NK-92 treated with Interleukin-12 subunit alpha and Interleukin-12 subunit beta, amount 100 ng/mL, for 24 hours (cell line): ENCODE measurements at places on chromosomes 1 and 21.
A peak's percentile ranks its signal among the peaks of the same experiment; 100 is the strongest.

GRCh38 chr1:4460052-4460451, 194.4 kb upstream of the AJAP1 start:
- no peak for DNase-seq

GRCh38 chr1:217482356-217483102, 148.4 kb downstream of the GPATCH2 start:
- peak; percentile 54 for DNase-seq

- DNase-seq: no peak
Measured at GRCh38 chr21:14870853-14871149, 194.0 kb downstream of the NRIP1 start.

DNA sequence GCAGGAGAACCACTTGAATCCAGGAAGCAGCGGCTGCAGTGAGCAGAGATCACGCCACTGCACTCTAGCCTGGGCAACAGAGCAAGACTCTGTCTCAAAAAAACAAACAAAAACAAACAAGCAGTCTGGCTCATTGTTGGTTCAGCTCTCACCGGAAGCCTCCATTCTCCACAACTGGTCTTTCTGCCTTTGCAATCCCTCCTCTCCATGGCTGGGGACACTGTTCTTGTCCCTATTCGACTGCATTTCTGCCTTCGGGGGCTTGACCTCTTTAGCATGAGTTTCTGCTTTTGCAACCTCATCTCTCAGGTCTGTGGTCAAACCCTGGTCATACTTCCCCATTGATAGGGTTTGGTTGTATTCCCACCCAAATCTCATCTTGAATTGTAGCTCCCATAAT, 216.3 kb upstream of the NR5A2 start:
- DNase-seq: no peak

DNA sequence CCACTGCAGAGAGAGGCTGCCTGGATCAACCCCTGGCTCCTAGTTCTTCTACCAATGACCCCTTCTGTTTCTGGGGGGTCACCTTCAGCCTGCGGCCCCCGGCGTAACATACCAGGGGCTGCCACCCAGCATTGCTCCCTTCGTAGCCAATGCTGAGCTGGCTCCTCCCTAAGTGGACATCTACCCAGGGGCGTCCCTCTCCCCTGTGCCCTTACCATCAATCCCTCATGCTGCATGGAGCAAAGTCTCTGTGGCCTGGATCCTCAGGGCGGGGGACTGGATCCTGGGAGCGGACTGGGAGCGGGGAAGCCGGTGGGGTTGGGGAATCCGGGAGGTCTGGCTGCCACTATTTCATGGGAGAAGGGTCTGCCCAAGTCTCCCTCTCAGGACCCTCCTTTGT, 28.6 kb downstream of the TRIM67 start:
- no peak for DNase-seq

DNA sequence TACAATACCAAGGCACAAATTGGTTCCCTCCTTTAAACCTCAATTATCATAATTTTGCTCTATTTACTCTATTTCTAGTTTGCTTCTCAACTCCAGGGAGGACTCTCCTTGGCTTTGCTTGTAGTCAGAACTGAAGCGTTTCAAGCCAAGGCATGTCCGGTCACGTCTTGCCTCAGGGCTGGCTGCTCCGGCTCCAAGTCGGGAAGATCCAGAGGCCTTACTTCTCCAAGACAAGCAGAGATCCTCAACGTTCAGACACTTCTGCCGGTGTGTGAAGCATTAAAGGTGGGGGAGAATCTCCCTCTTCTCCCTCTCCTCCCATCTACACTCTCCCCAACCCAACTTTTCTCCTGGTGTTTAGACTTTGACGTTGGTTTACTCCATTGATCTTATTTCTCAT, 7.2 kb upstream of the HHAT start:
- DNase-seq: no peak

- DNase-seq: no peak
Measured at GRCh38 chr1:60428127-60428526, 354.6 kb upstream of the C1orf87 start.

GRCh38 chr1:33836911-33837310, 27.0 kb upstream of the HMGB4 start:
- DNase-seq: no peak

DNA sequence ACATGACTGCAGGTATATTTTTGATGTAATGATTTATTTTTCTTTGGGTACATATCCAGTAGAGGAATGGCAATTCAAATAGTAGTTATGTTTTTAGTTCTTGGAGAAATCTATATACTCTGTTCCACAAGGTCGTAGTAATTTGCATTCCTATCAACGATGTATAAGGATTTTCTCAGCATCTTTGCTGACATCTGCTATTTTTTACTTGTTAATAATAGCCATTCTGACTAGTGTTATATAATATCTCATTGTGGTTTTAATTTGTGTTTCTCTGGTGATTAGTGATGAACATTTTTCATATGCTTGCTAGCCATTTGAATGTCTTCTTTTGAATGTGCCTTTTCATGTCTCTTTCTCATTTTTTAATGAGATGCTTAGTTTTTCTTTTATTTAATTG, 292.1 kb upstream of the RGS18 start:
- no peak for DNase-seq

- no peak for DNase-seq
Measured at GRCh38 chr1:244104309-244105060, 53.4 kb downstream of the ZBTB18 start.

- DNase-seq: no peak
Measured at GRCh38 chr21:46295996-46296752, 10.0 kb downstream of the YBEY start.

GRCh38 chr1:244028701-244029100, 22.4 kb upstream of the ZBTB18 start:
- DNase-seq: no peak

GRCh38 chr1:50787266-50787665, 172.8 kb downstream of the FAF1 start:
- DNase-seq: no peak

DNA sequence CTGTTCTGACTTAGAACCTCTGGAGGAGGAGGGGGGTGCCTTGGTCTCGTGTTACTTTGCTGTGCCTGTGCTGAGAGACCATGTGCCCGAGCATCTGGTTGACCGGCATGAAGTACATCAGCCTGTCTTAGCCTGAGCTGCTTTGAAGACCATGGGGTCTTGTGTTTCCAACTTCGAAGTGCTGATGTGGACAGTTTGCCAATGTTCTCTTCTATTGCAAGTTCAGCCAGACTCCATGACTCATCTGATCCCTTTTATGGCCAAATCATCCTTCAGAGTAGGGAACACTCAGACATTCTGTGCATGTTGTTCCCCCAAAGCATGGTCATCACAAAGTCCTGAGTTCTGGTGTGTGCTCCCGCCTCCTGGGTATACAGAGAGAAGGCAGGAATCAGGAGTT, 6.0 kb upstream of the PLA2G2C start:
- DNase-seq: no peak

- DNase-seq: no peak
Measured at GRCh38 chr1:160419150-160419837, 18.9 kb downstream of the VANGL2 start.

DNA sequence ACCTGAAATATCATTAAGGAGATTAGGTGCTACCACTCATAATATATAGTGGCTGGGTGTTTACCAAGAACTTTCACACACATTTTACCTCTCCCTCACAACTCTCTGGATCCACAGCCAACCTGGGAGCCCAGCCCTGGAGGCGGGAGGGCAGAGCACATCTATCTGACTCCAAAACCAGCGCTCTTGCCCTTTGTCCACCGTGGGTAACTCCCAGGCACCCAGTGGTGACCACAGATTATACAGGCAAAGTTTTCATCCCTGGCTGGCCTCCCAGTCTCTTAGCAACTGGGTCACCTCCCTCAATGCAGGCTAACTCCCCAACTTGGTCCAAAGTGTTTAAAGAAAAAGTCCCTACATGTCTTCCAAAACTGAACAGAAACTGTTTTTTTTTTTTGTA, 2.4 kb downstream of the PAQR7 start:
- no peak for DNase-seq

GRCh38 chr21:17925000-17925610, 105.9 kb upstream of the C21orf91 start:
- DNase-seq: peak; percentile 3

- no peak for DNase-seq
Measured at GRCh38 chr21:46219591-46220239, 8.9 kb downstream of the LSS start.

DNA sequence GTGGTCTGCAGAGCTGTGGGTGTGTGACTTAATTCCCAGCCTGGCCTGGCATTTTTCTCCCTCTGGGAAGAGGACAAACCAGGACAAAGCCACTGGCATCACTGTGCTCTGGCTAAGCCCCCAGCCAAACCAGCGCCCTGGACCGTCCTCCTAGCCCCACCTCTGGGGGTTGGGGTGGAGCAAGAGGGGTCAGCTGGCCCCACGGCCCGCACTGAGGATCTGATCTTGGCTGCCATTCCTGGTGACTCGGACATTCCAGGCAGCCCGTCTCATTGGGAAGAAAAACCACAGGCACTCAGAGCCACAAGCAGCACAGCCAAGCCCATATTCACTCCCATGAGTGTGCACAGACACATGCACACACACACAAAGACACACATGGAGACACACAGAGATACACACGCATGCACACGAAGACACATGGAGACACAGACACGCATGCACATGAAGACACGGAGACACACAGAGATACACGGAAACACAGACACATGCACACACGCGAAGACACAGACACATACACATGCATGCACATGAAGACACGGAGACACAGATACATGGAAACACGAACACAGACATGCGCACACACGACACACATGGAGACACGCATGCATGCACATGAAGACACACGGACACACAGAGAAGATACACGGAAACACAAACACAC, 2.3 kb upstream of the MXRA8 start:
- no peak for DNase-seq

DNA sequence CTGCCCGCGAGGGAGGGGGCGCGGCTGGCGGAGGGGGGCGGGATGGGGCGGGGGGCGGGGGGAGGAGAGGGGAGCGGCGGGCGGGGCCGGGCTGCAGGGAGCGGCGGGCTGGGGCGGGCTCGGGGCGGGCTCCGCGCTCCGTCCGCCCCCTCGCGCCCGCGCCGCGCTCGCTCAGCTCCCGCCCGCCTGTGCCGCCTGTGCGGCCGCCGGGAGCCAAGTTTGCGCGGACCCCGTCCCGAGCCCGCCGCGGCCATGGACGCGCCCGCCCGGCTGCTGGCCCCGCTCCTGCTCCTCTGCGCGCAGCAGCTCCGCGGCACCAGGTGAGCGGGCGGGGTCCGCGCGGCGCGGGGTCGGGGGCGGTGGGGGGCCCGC, at the start of gene GABRD:
GABRD (plus strand) TSS at position 174 of the 372 bp plus-strand sequence; CDS start at position 253, 79 bp downstream.
- no peak for DNase-seq

DNA sequence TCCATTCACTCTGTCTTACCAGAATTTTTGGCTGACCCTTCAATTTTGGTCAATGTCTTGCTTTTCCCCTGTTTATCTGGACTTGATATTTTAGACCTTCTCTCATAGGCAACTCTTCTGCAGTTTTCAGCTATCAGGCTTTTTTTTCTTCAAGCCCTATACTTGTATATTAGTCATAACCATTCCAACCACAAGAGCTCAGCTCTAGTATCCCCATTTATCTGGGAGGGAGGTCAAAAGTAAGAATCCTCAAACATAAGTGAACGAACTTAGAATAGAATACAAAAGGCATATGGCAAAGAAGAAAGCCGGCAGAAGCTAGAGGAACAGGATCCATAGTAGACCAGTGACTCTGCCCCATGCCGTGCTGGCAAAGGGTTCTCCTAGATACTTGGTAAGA, 45.9 kb upstream of the TNFSF4 start:
- DNase-seq: no peak
